ENCODE measurements at places on chromosomes 12 and 14.

GRCh38 chr14:94663965-94664704, 51.9 kb downstream of the SERPINA3 start:
- DNase-seq: no peak

DNA sequence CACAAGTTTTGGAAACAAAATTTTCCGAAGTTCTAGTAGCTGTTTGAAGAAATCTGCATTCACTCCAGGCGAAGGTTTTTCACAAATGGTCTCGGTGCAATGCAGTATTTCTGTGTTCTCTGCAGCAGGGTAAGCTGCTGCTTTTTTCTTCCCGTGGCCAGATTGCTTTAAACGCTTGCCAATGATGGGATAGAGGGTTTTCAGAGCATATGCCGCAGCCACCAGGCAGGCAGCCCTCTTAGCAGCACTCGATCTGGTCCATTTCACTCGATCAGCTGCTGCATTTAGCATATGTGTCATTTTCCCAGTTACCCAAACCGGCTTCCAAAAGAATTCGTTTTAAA, 315 bp downstream of the ABCD2 start:
- DNase-seq: no peak

- no peak for DNase-seq
Measured at GRCh38 chr12:90128526-90128925, 419.9 kb upstream of the ATP2B1 start.

DNA sequence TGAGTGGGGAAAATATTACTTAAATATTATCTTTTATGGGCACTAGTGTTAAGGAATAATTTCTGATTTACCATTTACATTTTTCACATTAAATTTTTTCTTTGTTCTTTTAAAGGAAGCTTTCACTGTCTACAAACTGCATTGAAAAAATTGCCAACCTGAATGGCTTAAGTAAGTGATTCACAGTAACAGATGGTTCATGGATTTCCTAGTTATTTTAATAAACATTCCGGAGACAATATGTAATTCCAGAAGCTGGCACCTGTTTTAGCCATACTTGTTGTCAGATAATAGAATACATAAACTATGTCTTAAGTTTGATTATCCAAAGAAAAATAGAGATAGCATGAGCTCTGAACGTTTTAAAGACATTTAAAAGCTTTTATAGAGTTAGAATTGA, 17.1 kb downstream of the DNAL1 start:
- DNase-seq: no peak

Measured in T1000 (cell line).